ENCODE measurements at places on chromosomes 2 and 18.

- no peak for DNase-seq
These were observed 54.3 kb upstream of the BZW1 start for GRCh38 chr2:200757399-200757798.

DNA sequence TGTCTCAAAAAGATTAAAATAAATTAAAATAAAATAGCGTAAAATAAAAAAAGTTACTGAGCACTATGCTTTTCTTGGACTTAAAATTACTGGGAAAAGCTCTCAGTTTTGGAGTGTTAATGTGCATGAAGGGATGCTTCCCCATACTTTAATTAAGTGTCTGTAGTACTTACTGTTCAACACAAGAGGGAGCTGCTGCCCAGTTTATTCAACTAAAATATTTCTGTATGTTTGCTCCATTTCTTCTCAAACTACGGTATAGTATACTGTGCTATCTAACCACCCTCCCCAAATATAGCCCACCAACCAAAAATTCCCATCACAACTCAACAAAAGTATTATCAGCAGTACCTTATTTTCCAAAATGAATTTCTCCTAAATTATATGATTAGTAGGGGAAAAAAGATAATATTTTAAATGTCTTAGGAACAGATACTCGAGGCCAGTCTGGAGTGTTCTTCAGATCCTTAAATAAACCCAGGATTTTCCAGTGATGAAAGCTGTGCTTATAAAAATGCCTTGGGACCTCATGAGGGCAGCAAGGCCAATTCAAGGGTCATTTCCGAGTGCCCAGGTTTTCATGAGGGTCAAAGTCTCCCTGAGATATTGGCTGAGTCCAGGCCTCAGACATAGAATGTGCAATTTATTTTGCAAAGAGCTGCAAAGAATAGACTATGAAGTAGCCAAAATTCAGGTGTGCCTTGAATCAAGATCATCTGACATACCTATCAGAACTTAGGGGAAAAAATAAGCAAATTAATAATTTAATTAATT lies 64.1 kb downstream of the CHRNA1 start:
- no peak for DNase-seq

- peak; percentile 77 for DNase-seq
These were observed 111.7 kb downstream of the ANKRD44 start for GRCh38 chr2:197198890-197199289.

DNA sequence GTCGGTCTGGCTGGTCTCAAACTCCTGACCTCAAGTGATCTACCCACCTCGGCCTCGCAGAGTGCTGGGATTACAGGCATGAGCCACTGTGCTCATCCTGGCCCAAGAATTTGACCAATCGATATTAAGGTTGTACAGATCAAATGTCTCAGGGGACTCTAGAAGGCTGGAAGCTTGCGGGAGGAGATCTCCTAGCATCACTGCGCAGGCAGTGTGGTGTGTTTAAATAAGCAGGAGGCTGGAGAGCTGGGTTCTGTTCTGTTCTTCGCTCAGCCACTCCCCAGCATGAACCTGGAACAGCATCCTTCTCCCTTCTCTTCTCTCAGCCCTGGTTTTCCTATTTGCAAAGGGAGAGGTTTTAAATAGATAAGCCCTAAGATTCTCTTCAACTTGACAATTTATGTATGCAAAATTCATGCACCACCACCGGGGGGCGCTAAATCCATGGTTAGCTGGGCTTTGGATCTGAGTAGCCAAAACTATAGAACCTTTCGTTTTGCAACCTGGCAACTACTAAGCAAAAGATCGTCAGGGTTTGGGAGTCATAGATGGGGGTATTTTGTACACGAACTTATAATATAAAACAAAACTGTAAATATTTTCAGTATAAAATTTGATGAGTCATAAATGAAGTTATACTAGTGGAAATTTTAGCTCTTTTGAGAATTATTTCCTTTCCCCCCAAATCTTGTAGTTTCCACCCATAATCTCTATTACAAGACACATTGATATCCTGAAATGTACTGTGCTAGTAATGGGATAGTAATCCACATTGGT lies 60.6 kb downstream of the SLC16A14 start:
- DNase-seq = peak; percentile 75

DNA sequence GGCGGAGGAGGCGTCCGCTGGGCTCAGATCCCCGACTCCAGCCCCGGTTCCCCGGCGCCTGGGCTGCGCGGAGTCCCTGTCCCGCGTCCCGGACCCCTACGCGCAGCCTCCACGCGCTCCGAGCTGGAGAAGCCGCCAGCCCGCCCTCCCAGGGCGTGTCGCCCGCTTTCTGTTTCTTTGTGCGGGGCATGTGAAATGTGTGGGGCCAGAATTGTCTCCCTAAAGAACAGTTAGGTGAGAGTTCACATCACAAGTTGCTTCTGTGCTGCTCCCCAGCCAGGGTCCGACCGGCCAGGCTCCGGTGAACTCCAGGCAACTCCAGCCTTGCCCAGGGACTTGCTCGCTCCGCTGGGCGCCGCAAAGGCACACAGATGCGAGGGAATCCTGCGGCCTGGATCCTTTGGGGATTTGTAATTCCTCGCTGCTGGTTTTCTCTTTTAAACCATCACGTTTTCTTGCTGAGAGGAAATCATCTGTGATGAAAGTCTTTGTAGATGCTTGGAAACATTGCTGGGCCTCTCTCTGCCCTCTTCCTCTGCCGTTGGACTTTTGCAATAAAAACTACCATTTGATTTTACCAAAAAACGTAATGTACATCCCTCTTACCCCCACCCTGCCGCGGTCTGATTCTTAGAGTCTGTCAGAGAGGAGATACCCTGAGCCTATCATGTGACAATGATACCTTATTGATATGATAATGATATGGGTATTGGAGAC lies 631 bp downstream of the GYPC start:
- DNase-seq = no peak

DNA sequence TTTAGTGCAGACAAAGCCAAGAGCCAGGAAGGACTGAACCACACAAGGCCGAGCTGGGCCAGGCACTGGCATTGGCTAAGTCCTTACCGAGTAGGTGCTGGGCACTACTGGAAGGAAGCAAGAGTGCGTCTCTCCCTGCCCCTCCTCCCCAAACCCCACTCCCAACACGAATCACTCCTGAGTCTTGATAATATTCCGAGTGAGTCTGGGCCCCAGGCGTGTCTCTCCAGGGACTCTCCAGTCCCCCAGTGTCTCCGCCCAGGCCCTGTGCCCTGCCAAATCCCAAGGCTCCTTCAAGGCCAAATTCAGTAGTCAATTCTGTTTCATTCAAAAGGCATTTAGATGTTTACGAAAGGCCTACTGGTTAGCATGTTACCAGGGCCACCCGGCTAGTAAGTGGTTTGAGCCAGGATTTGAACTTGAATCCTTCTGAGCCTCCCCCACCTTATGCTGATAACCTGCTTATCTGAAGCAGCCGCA lies 82.8 kb downstream of the GLI2 start:
- DNase-seq = no peak

DNA sequence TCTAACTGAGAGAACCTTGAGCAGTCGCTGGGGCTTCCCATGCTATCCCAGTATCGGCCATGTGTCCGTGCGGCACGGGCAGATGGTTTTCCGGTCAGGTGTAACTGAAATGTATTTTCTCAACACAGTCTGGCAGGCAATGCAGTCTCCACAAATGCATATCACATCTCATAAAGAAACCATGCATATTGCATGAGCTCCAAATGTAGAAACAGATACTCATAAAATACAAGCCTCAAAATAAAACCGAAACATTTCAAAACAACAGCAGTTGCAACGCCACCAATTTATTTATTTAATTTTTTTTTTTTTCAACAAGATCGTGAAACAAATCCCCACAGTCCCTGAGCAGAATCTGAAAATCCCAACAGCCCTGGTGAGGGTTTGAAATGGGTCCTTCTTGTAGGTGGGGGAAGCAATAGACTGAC lies 299.4 kb downstream of the LPIN1 start:
- no peak for DNase-seq

GRCh38 chr2:169258045-169258601 lies 104.2 kb downstream of the LRP2 start:
- DNase-seq = no peak

DNA sequence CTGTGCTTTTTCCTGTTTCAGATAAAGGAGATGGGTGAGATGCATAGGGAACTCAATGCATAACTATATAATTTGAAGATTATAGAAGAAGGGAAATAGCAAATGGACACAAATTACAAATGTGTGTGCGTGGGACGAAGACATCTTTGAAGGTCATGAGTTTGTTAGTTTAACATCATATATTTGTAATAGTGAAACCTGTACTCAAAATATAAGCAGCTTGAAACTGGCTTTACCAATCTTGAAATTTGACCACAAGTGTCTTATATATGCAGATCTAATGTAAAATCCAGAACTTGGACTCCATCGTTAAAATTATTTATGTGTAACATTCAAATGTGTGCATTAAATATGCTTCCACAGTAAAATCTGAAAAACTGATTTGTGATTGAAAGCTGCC lies 16.4 kb upstream of the MSH2 start:
- DNase-seq = no peak

DNA sequence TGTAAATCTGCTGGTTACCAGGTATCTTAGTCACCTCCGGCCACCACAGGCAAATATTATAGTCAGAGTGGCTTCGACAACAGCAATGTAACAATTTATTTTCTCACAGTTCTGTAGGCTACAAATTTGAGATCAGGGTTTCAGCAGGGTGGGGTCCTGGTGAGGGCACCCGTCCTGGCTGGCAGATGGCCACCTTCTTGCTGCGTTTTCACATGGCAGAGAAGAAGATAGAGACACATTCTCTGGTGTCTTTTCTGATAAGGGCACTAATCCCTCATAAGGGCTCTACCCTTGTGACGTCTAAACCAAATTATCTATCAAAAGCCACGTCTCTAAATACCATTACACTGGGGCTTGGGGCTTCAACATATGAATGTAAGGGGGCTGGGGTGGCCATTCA lies 843.2 kb upstream of the FANCL start:
- DNase-seq = no peak

- DNase-seq = no peak
These were observed 42.4 kb downstream of the POMC start for GRCh38 chr2:25125976-25126375.

GRCh38 chr18:3345885-3346284 lies 84.0 kb downstream of the MYL12B start:
- no peak for DNase-seq

- DNase-seq = no peak
These were observed 7.9 kb downstream of the ERFE start for GRCh38 chr2:238166391-238167343.

GRCh38 chr2:109482361-109482861 lies 131.4 kb downstream of the SEPTIN10 start:
- DNase-seq = no peak

DNA sequence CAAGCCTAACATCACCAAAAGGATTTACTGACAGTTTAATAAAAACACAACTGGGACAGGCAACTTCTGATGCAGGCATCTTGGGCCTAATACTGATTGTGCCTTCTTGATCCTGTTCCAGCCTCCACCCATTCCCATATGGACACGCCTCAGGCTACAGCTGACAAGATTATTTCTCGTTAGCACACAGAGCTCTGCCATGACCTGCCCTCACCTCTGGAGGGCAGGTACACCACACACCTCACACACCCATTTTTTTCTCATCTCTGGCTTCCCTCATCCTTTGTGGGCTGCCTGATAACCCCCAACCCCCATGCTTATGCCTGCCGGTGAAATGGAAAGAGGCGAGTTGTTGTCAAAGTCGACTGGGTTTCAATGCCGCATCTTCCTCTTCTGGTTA lies 147.0 kb downstream of the ANTXR1 start:
- DNase-seq = no peak

DNA sequence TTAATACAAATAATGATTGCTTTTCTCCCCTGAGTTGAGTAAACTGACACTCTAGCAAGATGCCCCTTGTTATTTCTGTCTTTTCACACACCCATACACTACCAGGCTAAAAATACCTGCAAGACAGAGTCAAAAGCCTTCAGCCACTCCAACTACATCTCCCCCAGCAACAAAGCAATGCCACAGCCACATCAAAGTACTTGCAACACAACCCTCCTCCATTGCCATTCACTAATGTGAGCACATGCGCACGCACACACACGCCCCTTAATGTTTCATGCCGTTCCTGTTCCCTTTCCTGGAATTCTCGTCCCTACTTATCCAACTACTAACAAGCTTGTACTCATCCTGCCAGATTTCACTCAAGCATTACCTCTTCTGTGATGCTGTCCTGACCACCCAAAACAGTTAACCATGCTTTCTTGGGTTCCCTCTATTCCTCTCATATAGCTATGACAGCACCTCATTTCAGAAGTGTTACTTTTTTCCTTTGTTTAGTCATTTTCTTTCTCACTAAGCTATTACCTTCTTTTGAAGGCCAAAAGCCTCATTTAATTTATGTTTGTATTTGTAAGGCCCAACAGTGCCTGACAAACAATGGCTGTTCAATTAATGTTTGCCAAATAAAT lies 29.6 kb downstream of the SLC25A12 start:
- no peak for DNase-seq

GRCh38 chr2:48249631-48250473 lies 280.1 kb upstream of the STON1 start:
- DNase-seq = no peak

DNA sequence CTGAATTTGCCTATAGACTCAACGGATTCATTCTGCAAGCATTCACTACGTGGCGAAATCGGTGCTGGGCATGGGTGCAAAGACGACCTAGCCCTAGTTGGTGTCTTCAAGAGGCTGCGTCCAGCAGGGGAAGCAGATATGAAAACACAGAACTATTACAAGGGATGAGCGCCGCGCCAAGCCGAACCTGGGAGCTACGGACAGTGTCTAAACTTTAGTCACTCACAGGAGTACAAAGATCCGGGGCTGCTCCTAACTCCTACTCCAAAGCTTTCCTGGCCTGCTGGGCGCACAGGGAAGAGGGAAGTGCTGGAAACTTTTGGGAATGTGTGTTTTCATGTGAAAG lies 732 bp upstream of the ANXA4 start:
- DNase-seq = no peak

GRCh38 chr2:160516547-160517365 lies 23.1 kb upstream of the RBMS1 start:
- no peak for DNase-seq

DNA sequence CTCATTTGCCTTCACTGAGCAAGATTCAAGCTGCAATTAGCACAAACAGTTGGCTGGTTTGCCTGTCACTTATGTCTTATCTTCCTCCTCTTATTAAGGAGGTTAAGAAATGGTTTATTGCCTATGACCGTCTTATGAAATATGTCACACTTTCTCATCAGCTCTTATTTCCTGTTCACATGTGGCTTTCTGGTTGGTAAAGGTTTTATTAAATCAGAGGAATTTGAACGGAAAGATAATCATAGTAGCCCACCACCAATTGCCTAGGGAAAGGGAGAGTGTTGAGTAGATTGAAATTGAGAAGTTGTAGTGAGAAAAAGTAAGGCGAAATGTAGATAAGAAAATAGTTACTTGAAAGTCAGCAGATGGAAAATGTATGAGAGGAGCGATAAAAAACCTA lies 4.2 kb upstream of the IL1R1 start:
- no peak for DNase-seq
